ENCODE measurements at places on chromosomes 4 and X.
A peak's percentile ranks its signal among the peaks of the same experiment; 100 is the strongest.

DNA sequence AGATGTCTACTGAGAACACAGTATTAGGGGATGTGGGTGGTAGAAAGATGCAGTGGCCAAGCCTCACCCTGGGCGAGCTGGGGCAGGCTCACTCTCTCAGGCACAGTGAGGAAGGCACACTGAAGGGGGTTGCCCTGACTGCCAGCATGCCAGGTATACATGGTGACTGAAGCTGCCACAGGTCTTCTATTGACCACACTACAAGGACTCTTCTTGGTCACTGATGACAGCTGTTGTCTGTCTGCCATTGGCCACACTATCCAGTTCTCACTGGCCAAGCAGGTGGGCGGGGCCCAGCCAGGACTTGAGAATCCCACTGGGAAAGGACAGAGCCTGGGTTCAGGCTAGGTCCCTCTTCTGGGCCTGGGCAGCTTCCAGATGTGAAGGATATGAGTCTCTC is 39.7 kb upstream of the TBC1D14 start:
- peaks cover 4% of the 10 kb centered on the region for H3K36me3 ChIP-seq
- H3K27me3 ChIP-seq, result no peaks in the 10 kb centered on the region
- no peaks in the 10 kb centered on the region for H3K4me1 ChIP-seq
- H3K27ac ChIP-seq, result no peak overlapping the region

GRCh38 chr4:180710628-180711337 is 1532.4 kb upstream of the TENM3 start:
- no peaks in the 10 kb centered on the region for H3K4me1 ChIP-seq
- no peaks in the 10 kb centered on the region for H3K27me3 ChIP-seq
- no peak overlapping the region for H3K4me3 ChIP-seq
- DNase-seq, result no peak
- H3K27ac ChIP-seq, result no peak overlapping the region

GRCh38 chr4:1807332-1807777 is 14.3 kb downstream of the FGFR3 start:
- H3K27ac ChIP-seq, result no peak overlapping the region
- H3K36me3 ChIP-seq, result peaks cover 28% of the 10 kb centered on the region
- no peak for DNase-seq
- no peak overlapping the region for H3K4me3 ChIP-seq

- no peak overlapping the region for H3K27ac ChIP-seq
- no peaks in the 10 kb centered on the region for H3K4me1 ChIP-seq
- no peaks in the 10 kb centered on the region for H3K36me3 ChIP-seq
- H3K4me3 ChIP-seq, result no peak overlapping the region
- H3K27me3 ChIP-seq, result no peaks in the 10 kb centered on the region
Measured at GRCh38 chr4:27568236-27568951, 707.8 kb downstream of the STIM2 start.

GRCh38 chr4:108415389-108415788 is 205.0 kb upstream of the RPL34 start:
- DNase-seq, result no peak
- H3K4me3 ChIP-seq, result no peak overlapping the region
- no peaks in the 10 kb centered on the region for H3K36me3 ChIP-seq
- H3K4me1 ChIP-seq, result no peaks in the 10 kb centered on the region
- H3K27ac ChIP-seq, result no peak overlapping the region

GRCh38 chrX:28126886-28127285 is 145.6 kb upstream of the DCAF8L1 start:
- H3K4me1 ChIP-seq, result no peaks in the 10 kb centered on the region
- DNase-seq, result peak; percentile 7
- no peak overlapping the region for H3K27ac ChIP-seq

- no peak for DNase-seq
- no peak overlapping the region for H3K27ac ChIP-seq
- H3K4me3 ChIP-seq, result no peak overlapping the region
- no peaks in the 10 kb centered on the region for H3K27me3 ChIP-seq
- H3K4me1 ChIP-seq, result no peaks in the 10 kb centered on the region
- H3K36me3 ChIP-seq, result no peaks in the 10 kb centered on the region
Measured at GRCh38 chr4:6718932-6719610, 3.1 kb downstream of the BLOC1S4 start.

DNA sequence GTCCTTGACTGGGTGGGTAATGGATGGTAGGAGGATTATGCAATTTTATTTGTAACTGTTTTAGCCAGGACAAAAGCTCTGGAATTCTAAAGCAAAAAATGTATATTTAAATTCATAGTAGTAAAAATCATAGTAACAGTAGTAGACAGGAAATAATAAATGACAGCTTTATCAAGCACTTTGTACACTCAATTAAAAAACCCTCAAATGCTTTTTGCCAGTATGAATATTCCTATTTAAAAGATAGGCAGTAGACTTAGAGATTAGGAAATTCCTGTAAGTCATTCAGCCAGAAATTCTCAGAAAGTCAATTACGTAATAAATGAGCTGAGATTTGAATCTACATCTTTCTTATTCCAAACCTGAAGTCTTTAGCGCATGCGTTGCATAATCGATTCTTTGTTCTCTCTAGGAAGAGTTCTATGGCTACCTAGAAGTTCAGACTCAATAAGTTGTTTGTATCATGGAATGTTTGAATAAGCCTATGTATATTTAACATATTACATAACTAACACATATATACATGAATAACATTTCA is 2.5 kb downstream of the AADAT start:
- H3K27ac ChIP-seq, result no peak overlapping the region
- DNase-seq, result no peak
- H3K4me3 ChIP-seq, result no peak overlapping the region
- H3K27me3 ChIP-seq, result no peaks in the 10 kb centered on the region
- H3K36me3 ChIP-seq, result peaks cover 2% of the 10 kb centered on the region

DNA sequence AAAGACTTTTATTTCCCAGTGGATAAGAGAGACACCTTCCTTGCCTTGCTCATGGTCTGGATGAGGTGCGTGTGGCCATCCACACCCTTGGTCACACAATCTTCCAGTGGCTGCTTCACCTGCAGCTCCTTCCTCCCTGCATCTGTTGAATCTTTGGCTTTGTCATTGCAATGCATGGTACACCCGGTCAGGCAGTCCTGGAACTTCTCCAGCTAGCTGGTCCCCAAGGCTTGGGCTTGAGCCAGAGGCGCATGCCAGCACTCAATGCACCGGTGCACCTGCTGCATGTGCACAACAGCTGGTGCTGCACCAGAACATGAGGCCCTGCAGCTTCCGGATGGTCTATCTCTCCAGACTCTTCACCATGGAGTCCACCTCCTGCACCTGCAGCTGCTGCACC is 31.7 kb downstream of the SCML1 start:
- no peak overlapping the region for H3K4me3 ChIP-seq
- no peaks in the 10 kb centered on the region for H3K36me3 ChIP-seq
- no peak for DNase-seq
- no peaks in the 10 kb centered on the region for H3K4me1 ChIP-seq
- no peaks in the 10 kb centered on the region for H3K27me3 ChIP-seq

DNA sequence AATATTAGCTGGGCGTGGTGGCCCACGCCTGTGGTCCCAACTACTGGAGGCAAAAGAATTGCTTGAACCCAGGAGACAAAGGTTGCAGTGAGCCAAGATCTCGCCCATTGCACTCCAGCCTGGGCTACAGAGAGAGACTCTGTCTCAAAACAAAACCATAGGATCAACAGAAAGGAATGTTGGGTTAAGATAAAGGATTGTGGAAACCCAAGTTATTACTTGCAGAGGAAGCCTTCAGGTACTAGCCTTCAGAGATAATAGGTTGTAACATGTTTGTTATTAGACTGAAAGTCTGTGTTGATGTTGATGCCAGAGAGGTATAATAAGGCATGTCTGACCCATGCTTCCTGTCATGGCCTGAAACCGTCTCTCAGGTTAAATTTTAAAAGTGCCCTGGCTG is 16.9 kb downstream of the SSX5 start:
- H3K36me3 ChIP-seq, result no peaks in the 10 kb centered on the region
- H3K27ac ChIP-seq, result no peak overlapping the region
- no peaks in the 10 kb centered on the region for H3K4me1 ChIP-seq
- no peak overlapping the region for H3K4me3 ChIP-seq
- no peak for DNase-seq
- H3K27me3 ChIP-seq, result no peaks in the 10 kb centered on the region

DNA sequence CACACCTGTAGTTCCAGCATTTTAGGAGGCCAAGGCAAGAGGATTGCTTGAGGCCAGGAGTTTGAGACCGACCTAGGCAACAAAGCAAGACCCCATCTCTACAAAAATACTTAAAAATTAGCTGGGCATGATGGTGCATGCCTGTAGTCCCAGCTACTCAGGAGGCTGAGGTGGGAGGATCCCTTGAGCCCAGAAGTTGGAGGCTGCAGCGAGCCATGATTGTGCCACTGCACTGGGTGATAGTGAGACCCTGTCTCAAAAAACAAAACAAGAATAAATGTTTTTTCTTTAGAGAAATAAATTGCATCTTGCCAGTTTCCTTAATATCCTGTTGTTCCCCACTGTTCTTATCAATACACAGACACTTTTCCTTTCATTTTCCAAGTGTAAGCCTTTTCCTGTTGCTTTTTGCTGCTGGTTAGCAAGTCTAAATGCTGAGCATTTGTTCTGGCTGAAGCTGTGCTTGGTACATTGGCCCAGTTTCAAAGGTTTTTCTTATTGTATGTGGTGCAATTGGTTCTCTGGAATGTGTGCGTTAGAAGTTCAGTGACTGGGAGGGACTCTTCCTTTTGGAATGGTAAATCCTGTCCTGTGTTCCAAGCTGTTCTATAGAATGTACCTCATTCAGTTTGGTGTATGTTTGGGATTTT is 98.2 kb downstream of the AFF1 start:
- H3K4me3 ChIP-seq, result no peak overlapping the region
- H3K27ac ChIP-seq, result no peak overlapping the region
- H3K27me3 ChIP-seq, result no peaks in the 10 kb centered on the region
- no peaks in the 10 kb centered on the region for H3K36me3 ChIP-seq
- H3K4me1 ChIP-seq, result 0 out of 2 replicates have a peak, but pooled peaks cover 3% of the 10 kb centered on the region

DNA sequence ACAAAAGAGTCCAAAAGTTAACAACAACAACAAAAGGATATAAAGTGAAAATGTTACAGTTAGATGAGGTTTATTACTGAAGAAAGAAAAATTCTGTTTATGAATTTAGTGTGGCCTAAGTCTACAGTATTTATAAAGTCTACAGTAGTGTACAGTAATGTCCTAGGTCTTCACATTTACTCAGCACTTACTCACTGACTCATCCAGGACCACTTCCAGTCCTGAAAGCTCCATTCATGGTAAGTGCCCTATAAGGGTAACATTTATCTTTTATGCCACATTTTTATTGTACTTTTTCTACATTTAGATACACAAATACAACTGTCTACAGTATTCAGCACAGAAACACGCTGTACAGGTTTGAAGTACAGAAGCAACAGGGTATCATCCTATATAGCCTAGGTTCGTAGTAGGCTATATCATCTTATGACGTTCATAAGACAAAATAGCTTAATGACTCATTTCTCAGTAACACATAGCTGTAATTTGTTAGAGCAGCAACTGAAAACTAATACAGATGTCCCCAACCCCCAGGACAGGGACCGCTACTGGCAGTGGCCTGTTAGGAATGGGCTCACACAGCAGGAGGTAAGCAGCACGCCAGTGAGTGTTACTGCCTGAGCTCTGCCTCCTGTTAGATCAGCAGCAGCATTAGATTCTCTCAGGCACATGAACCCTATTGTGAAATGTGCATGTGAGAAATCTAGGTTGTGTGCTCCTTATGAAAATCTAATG is 61.3 kb downstream of the CENPC start:
- no peaks in the 10 kb centered on the region for H3K27me3 ChIP-seq
- no peak overlapping the region for H3K27ac ChIP-seq
- no peak for DNase-seq
- H3K4me3 ChIP-seq, result no peak overlapping the region
- no peaks in the 10 kb centered on the region for H3K4me1 ChIP-seq

DNA sequence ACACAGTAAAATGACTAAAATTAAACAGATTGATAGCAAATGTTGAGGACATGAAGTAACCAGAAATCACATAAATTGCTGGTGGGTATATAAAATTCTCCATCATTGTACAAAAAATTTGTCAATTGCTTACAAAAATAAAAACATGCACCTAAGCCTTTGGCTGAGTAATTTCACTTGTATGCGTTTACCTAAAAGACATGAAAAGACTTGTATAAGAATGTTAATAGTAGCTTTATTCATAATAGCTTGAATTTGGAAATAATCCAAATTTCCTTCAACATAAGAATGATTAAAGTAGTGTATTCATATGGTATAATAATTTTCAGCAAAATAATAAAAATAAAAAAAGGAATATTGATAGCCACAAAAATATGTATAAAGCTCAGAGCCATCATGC is 37.7 kb downstream of the PDHA2 start:
- H3K4me1 ChIP-seq, result no peaks in the 10 kb centered on the region
- no peak for DNase-seq
- no peaks in the 10 kb centered on the region for H3K27me3 ChIP-seq

GRCh38 chr4:11881947-11882346 is 453.3 kb upstream of the HS3ST1 start:
- no peaks in the 10 kb centered on the region for H3K36me3 ChIP-seq
- H3K27ac ChIP-seq, result no peak overlapping the region
- H3K27me3 ChIP-seq, result no peaks in the 10 kb centered on the region
- no peak for DNase-seq
- no peaks in the 10 kb centered on the region for H3K4me1 ChIP-seq
- no peak overlapping the region for H3K4me3 ChIP-seq

GRCh38 chrX:118239178-118239870 is 106.6 kb upstream of the WDR44 start:
- no peak overlapping the region for H3K27ac ChIP-seq
- no peaks in the 10 kb centered on the region for H3K36me3 ChIP-seq
- no peak overlapping the region for H3K4me3 ChIP-seq
- H3K4me1 ChIP-seq, result no peaks in the 10 kb centered on the region

DNA sequence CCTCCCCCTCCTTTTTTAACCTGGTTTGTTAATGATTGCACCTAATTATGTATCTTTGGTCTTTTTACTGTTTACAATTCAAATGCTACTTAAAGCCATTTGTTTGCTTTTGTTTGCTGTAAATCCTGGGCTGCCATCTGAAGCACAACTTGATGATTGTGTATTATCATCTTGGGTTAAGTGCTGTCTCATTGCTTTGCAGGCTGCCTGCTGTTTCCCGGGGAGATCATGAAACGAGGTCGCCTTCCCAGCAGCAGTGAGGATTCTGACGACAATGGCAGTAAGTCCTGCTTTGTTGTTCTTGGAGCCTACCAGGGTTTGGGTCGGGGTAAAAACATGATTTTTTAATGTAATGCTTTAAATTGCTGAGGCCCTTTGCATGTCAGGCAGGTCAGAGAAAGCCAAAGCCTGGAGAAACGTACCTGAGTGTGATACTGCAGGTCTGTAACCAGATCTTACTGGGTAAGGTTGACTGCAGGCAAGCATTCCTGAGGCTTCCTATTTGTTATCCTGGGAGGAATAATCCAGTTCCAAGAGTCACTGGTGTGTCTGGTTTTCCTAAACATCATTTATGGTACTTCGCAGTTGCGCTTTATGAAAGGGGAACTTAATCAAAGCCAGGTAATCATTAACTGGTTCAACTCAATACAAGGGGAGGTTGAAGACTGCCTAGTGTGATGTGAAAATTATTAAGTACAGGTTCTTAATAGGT is 22.2 kb downstream of the JADE1 start:
- no peak overlapping the region for H3K4me3 ChIP-seq
- peaks cover 13% of the 10 kb centered on the region for H3K4me1 ChIP-seq
- peaks cover 19% of the 10 kb centered on the region for H3K36me3 ChIP-seq
- H3K27me3 ChIP-seq, result no peaks in the 10 kb centered on the region
- no peak for DNase-seq
- H3K27ac ChIP-seq, result no peak overlapping the region
